ENCODE measurements at places on chromosomes 7 and 10. TPM values are rescaled to one million over a fixed set of nuclear protein-coding genes. Genes with fewer than 3 reads are reported as not detected.

PNLIPRP1 gene
- total RNA-seq, result not detected

GRCh38 chr7:110983822-110984456, 107.0 kb upstream of the LRRN3 start:
- DNase-seq, result no peak

- DNase-seq, result no peak
These were observed 277.6 kb downstream of the KCNMA1 start for GRCh38 chr10:77359950-77360520.

DNA sequence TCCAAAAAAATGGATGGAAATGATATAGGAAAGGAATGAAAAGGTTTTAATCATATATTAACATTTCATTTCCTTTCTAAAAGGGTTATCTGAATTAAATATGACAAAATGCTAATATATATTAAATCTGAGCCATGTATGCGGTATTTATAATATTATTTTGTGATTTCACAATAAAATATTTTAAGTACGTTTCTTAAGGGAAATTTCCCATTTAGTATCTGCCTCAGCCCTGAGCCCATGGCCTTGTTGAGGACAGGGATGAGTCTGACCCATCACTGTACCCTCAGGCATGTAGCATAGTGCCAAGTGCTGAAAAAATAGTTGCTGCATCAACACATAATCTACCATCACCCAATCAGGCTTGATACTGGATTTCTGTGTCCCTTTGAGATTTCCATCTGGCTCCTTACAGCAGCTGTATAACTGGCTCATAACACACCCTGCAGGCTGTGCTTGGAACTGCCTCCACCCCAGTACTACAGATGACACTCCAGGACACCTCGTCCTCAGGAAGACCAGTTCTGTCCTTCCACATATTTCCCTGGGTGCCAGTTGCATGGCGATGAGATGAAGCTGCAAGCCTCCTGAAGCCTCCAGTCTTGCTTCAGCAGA, 59.4 kb upstream of the ASAH2 start:
- no peak for DNase-seq

- DNase-seq, result no peak
These were observed 580.9 kb downstream of the GLRX3 start for GRCh38 chr10:130717083-130717482.

UTF1 gene
- not detected for total RNA-seq

NRP1 gene
- total RNA-seq, result 37.0 TPM
